NCI-H2171 (cell line): ENCODE measurements at places on chromosomes 2 and 18.

GRCh38 chr18:4589056-4589800, 134.1 kb upstream of the DLGAP1 start:
- DNase-seq = no peak

GRCh38 chr18:79855147-79855933, 57.6 kb downstream of the KCNG2 start:
- no peak for DNase-seq

GRCh38 chr18:12287131-12287681, 20.8 kb upstream of the TUBB6 start:
- no peak for DNase-seq

- DNase-seq = no peak
These were observed 77.5 kb upstream of the TCF4 start for GRCh38 chr18:55665506-55665905.

DNA sequence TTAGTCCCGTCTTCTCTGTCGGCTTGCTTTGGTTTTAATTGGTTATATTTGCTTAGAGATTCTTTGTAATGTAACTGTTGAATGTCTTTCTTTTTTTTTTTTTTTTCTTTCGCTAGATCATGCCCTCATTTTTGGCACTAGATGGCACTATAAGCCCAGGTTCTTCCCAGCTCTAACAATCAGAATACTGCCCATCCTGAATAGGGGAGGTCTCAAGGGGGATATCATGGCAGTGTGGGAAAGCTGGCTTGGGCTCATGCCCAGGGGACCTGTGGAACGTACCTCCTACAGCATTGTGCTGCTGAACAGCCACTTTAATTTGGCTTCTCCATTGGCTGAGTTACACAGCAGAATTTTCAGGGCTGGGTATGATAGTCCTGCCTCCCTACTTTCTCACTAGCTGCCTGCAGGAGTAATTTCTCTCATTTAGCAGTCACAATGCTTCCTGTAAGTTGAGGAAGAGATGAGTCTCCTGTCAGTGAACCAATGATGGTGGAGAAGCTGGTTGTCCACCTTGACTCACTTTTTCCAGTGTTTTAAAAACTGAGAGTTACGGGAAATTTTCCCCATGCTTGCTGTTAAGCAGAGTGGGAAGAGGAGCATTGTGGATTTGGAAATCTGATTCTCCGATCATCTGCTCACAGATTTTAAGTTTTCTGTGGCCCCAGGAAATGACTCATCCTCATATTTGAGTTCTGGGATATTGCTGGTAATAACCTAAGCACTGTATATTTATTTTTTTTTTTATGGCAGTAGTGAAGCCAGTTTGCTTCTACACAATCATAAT, 47.2 kb downstream of the RAD51AP2 start:
- peak; percentile 74 for DNase-seq

GRCh38 chr2:2881499-2881898, 496.1 kb downstream of the EIPR1 start:
- no peak for DNase-seq

GRCh38 chr2:224121406-224122067, 82.5 kb upstream of the SERPINE2 start:
- no peak for DNase-seq

DNA sequence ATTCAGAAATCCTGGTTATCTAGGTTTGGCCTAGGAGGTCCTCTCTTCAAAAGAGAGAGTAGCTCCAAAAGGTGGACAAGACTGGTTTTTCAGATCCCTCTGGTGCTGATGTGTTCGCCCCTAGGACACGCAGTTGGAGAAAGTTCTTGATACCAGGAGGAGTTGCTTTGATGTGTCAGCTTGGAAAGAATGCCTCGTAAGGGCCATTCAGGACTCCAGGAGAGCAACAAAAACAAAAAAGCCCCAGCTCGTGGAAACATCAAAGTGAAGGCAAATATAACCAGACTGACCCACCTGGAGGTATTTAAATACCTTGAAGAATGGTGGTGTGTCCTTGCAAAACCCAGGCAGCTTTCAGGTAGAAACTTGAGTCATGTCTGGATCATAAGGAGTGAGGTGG, 12.5 kb upstream of the LBH start:
- no peak for DNase-seq

- no peak for DNase-seq
These were observed 42.2 kb downstream of the TTC32 start for GRCh38 chr2:19859565-19859964.

DNA sequence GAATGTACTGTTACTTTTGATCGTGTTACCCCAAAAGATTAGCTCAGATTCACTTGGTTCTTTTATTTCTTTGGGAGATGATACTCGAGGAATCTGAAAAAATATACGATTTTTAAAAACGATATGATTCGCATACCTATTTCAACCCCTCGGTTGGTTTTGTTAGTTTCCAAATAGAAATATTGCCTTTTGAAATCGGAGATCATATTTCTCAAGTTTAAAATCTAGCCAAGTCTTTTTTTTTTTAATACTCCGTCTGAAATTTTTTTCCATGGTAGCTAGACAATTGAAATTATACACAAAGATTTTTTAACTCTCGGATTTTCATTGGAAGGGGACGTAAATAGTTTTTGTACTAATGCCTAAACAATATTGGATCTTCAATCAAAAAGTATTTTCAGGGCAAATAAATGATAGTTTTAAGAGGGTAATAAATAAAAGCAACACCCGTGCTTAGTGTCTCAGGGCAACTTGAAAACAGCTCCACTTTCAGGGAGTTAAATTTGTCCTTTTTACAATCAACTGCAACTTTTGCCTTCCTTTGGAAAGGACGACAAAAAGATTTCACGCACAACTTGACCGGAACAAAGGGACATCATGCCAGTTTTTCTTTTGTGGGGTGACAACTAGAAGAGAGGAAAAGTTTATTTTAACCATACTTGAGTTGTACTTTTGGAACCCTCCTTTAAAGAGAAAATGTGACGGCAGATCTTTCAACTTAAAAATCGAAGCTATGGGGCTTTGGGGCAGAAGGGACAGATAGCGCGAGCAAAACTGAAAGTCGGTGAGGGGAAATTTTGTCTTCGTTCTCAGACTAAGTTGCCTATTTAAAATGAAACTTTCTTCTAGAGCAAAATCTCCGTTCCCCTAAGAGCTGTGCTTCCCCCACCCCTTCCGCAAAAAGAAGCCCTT, 5.8 kb upstream of the ONECUT2 start:
- DNase-seq = no peak

DNA sequence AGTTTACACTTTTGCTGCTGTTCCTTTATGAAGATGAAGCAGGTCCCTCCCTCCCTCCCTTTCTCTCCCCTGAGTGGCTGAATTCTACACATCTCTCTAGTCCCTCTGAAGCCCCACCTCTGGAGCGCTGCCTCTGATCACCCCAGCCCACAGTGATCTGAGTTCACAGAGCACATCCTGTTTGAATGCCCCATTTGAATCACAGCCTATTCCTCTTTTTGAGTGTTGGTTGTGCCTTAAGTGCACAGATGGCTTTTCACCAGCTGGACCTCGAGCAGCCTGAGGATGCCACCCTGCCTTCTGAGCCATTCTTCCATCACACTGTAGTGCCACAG, 87.1 kb downstream of the ITGB1BP1 start:
- peak; percentile 65 for DNase-seq

GRCh38 chr2:240632306-240632721, 7.0 kb downstream of the GPR35 start:
- no peak for DNase-seq

DNA sequence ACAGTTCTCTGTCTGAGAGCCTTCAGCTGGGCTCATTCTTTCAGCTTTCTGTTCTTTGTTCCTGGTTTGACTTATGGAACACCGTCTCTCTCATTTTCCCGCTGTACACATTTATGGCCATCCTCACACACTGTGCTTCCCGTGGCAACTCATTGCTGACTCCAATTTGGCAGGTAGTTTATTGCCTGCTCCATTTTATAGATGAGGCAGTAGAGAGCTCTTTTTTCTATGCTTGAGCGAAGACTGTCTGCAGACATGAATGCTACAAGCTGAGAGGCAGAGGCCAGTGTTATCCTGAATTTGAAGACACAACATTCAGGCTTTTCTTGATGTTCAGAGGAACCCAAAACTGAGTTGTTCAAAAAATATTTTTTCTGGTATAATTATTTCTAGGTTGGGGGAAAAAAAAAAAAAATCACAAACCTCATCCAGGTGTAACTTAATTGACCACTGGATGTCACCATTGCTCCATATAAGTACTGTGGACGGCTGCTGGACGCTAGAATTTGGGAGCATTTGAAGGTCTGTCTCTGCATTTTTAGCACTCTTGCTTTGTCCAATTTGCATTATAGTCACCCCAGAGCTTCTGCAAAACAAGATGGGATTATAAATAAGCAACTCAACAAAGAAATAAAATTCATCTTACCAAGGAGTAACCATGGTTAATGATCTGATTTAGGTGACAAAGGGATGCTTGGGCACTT, 83.5 kb downstream of the HRH4 start:
- DNase-seq = peak; percentile 13

- DNase-seq = no peak
These were observed 328.5 kb upstream of the DSEL start for GRCh38 chr18:67845035-67845434.

GRCh38 chr18:2522112-2522511, 49.2 kb downstream of the METTL4 start:
- no peak for DNase-seq

GRCh38 chr18:24975496-24976372, 376.2 kb downstream of the ZNF521 start:
- DNase-seq = no peak

- DNase-seq = no peak
These were observed 78.2 kb downstream of the C1D start for GRCh38 chr2:67984600-67984999.

- DNase-seq = no peak
These were observed 617.0 kb downstream of the LRP1B start for GRCh38 chr2:141513853-141514252.

GRCh38 chr18:79644666-79645057, 34.9 kb upstream of the CTDP1 start:
- DNase-seq = peak; percentile 41

DNA sequence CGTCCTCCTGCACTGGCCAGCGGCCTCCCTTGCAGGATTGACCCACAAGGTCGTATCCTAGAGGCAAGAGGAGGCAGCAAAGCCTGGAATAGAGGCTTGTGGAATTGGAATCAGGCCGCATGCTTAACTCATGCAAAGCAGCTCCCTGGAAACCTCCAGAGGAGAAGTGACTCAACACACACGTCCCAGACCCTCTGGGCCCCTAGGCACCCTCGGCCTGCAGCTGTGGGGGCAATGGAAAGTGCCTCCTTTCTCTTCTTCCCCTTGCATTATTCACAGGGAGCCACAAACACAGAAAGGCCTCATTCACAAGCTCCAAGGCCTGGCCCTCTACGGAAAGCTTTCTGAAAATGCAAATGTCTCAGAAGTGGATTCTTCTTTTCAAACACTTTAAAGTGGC, 19.6 kb downstream of the SPATA3 start:
- no peak for DNase-seq

- DNase-seq = peak; percentile 100
These were observed 114.5 kb downstream of the RNF144A start for GRCh38 chr2:7031547-7032245.

DNA sequence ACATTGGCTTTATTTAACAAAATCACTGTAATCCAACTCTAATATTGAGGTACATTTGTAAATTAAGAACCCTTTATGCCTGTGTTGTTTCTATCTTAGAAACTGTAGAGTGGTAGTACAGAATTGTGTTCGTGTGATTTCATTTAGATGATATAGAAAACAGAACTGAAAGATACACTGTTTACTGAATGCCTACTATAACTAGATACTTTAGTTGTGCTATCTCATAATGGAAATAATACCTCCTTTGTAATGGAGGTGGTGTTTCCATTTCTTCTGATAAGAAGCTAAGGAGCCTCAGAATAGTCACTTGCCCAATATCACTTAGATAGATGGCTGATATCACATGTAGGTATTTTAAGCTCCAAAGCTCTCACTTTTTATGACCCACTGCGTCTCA, 62.5 kb upstream of the UBXN4 start:
- DNase-seq = no peak

GRCh38 chr2:213187386-213187785, 36.0 kb upstream of the IKZF2 start:
- no peak for DNase-seq
